ENCODE measurements at places on chromosomes 2 and 18.

DNA sequence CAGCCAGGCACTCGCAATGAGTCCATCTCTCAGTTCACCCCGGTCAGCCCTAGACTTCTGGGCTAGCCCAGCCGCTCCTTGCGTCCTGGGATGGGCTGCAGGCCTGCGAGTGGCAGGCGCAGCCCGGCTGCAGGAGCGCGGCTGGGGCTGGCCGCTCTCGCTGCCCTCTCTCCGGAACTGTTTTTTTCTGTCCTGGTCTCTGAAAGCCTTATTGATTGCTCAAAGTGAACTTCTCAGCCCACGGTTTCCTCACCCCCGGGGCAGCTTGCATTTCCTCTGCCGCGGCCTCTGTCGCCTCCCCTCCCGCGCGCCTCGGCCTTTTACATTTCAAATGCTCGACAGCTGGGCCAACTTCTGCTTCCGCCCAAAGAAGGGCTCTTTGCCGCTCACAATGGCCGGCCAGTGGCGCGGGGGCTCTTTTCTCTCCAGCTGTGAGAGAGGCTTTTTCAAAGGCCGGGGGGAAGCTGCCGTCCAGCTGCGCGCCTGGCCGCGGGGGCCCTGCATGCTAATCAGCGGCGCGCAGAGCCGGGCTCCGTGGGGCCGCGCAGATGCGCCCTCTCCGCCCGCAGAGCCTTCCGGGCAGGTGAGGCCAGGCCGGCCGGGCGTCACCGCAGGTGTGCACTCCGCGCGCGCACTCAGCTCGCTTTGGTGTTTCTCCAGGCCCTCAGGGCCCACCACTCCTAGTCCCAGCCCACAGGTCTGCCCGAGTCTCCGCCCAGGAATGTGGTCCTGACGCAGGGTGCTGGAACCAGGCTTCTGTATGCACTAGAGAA lies 513.8 kb downstream of the RNF144A start:
- DNase-seq = no peak

DNA sequence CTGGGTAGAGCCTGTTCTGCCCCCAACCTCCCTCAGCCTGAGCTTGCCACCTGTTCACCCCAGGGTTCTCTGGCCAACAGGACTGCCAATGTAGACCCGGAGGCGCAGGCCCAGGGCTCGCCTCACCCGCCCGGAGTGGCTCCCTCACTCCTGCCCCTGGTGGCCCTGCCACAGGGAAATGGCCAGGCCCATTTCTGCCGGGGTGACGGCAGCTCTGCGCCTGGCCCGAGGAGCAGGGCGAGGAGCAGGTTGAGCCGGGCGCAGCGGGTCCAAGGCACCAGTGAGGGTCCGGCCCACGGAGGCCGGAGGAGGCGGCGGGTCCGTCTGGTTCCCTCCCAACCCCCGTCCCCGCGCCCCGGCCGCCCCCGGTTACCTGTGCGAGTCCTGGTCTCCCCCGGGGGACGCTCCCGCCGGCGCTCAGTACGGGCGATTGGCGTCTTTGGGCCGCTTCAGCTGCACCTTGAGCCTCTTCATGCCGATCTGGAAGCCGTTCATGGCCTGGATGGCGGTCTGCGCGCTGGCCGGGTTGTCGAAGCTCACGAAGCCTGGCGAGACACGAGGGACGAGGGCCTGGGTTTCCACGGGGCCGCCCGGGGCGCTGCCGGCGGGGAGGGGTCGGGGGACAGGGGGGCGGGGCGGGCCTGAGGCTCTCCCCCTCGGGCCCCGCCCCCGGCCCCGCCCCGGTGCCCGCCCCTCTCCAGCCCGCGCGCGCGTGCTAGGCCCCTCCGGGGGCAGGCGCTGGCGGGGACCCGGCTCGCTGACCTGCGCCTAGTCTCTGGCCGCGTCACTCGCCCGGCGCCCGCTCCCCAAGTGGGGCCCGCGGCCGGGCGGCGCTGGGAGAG lies 312.0 kb downstream of the CELF4 start:
- no peak for DNase-seq

DNA sequence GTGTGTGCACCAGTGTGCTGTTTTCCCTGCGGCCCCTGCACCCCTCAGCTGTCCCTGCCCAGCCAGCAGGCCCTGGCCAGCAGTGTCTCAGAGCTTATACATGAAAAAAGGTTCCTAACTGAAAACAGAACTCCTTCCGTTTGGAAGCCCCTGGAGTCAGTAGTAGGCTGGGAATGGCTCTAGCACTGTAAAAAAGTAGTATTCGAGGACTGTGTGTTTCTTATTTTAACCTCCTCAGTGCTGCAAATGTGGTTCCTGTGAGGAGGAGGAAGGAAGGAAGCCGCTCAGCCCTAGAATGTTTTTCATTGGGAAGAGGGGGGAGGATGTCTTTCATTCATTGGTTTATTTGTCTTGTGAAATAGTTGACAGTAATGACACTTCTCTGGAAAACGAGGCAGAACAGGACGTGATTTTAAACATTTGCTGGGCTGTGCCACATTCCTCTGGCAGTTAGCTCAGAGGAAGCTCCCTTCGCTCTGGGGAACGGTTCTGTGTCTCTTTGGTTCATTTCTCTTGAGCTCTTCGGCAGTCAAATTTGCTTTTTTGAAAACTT lies 103.5 kb downstream of the SPTBN1 start:
- no peak for DNase-seq

- DNase-seq = peak; percentile 38
Measured at GRCh38 chr2:60439219-60439974, 114.1 kb downstream of the BCL11A start.

DNA sequence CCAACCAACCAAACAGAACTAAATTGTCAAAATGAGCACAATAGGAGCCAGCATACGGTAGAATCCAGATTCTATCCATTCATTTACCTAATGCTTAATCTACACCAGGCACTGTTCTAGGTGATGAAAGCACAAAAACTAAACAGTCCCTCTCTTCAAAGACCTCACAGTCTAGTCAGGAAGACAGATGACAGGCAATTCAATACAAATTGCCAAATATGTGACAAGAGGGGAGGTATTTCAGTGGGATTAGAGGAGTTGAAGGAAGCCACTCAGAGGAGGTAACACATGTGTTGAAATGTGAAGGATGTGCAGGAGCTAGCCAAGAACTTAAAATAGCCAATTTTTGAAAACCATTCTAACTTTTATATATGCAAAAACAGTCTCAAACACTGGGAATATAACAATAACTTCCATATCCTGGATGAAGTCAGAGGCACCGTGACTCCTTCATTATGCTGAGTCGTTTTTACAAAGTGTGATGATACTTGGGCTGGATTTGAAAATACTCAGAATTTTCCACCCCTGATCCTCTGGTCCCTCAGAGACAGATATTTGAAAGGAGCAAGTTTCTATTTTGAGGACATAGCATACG lies 204.9 kb downstream of the PID1 start:
- no peak for DNase-seq

GRCh38 chr2:188788621-188789020 lies 185.6 kb upstream of the COL3A1 start:
- no peak for DNase-seq

DNA sequence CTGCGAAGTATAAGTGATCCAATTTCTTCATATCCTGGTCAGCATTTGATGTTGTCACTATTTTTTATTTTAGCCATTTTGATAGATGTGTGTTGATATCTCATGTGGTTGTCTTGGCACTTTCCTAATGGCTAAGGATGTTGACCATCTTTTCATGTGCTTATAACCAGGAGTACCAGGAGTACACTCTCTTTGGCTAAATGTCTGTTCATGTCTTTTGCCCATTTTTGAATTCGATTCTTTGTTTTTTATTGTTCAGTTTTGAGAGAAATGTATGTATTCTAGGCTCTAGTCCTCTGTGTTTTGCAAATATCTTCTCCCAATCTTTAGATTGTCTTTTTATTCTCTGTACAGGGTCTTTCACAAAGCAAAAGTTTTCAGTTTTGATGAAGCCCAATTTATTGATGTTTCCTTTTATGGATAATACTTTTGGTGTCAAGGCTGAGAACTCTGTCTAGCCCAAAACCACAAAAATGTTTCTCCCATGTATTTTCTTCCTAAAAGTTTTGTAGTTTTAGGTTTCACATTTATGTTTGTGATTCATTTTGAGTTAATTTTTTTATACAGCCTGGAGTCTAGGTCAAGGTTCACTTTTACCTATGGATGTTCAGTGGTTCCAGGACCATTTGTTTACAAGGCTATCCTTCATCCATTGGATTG lies 65.4 kb downstream of the SDC1 start:
- no peak for DNase-seq

DNA sequence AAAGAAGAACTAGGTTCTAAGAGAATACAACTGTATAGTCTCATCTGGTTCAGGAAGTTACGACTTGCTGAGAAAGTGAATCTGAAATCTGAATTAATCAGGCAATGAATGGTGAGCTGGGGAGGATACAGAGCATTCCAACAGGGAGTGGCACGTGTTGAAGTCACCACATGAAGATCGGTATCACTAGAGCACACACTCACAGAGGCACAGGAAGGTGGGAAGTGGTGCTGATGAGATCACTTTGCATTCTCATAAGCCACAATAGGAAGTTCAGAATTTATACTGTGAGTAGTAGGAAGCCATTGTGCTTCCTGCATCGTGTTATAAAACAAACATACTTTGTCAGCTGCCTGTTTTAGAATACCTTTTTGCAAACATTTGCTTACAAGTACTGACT lies 615.0 kb upstream of the DDX18 start:
- no peak for DNase-seq

GRCh38 chr2:220767591-220768255 lies 804.4 kb downstream of the EPHA4 start:
- no peak for DNase-seq

- DNase-seq = no peak
Measured at GRCh38 chr2:11710632-11711353, 35.6 kb upstream of the LPIN1 start.

- DNase-seq = no peak
Measured at GRCh38 chr2:113711851-113712250, 44.6 kb downstream of the SLC35F5 start.

- DNase-seq = no peak
Measured at GRCh38 chr2:25385910-25386309, 44.2 kb upstream of the DNMT3A start.

- DNase-seq = no peak
Measured at GRCh38 chr2:56333812-56334485, 150.2 kb downstream of the CCDC85A start.

- DNase-seq = no peak
Measured at GRCh38 chr2:66565291-66565690, 130.4 kb downstream of the MEIS1 start.

DNA sequence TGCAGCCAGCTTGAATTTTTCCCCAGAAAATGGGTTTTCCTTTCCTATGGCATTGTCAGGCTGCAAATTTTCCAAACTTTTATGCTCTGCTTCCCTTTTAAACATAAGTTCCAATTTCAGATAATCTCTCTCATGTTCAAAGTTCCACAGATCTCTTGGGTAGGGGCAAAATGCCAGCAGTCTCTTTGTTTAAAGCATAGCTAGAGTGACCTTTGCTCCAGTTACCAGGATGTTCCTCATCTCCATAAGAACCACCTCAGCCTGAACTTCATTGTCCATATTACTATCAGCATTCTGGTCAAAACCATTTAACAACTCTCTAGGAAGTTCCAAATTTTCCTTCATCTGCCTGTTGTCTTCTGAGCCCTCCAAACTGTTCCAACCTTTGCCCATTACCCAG lies 68.3 kb downstream of the SGPP2 start:
- DNase-seq = no peak

DNA sequence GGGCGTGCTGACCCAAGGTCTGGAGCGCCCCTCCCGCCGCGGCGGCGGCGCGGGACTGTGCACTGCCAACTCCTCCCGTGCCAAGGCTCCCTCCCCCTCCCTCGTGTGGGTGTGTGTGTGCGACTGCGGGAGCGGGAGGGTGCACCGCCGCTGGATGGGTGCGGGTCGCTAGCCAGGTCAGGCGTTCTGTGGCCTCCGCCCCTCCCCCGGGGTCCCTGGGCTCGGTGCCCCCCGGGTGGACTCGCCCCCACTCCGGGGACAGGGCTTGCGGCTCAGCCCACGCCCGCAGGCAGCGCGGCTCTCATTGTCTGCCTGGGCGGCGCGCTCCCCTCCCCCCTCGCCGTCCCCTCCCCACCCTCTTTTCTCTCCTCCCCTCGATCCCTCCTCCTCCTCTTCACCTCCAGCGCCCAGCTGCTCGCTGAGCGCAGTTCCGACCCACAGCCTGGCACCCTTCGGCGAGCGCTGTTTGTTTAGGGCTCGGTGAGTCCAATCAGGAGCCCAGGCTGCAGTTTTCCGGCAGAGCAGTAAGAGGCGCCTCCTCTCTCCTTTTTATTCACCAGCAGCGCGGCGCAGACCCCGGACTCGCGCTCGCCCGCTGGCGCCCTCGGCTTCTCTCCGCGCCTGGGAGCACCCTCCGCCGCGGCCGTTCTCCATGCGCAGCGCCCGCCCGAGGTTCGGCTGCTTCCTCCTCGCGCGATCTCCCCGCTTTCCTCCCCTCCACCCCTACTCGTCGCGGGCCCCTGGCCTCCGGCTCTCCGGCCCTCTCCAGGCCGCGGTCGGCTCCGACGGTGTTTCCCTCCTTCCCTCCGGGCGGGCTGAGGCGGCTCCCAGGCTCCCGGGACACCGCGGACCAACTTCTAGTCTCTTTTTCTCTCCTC lies at the start of gene GATA6:
TSS of gene GATA6 (plus strand) at position 579 of the 878 bp plus-strand sequence. CDS start 1,556 bp downstream, outside the sequence.
- no peak for DNase-seq

DNA sequence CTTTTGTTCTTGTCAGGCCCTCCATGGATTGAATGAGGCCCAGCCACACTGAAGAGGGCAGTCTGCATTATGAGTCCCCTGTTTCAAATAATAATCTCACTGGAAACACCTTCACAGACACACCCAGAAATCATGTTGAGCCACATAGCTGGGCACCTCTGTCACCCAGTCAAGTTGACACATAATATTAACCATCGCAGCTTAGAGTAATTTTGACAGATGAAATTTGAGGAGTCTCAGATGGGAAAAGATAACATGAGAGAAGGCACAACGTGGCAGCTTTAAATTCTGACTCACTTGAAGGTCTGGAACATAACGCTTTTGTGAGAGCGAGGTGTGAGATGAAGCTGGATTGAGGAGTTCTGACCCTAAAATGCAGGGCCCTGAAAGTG lies 70.9 kb upstream of the TMEM87B start:
- DNase-seq = no peak

DNA sequence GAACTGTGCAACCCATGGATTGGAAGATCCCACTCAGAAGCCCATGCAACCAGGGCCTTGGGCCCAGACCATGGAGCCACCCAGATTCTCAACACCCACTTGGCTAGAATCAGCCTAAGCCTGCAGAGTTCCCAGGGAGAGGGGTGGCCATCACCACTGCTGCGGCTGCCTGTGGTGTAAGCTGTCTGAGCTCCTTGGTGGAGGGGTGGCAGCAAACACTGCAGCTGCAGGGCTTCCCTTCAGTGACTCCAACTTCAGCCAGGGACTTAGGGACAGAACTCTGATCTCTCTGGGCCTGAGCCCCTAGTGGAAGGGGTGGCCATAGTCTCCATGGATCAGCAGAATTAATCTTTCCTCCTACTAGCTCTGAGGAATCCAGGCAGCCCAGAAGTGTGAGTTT lies 72.5 kb downstream of the RAD51AP2 start:
- DNase-seq = no peak

DNA sequence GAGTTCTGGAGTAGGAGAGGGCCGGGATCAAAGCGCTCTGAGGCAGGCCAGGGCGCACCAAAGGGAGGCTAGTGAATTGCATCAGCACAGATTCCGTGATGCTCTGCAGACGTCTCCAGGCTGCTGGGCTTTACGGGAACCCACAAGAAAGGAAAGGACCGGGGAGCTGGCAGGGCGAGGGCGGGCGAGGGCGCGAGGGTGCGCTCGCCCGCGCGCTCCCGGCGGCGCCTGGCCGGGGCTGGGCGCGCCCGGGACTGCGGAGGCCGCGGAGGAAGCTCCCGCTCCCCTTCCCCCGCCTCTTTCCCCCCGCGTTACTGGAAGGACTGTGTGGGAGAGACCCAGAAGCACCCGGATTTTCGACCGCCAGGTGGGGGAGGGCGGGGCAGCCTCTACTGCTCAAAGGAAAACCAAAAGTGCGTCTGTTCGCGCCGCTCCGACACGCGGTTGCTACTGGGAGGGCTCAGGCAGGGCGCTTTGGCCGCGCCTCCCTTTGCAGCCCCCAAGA lies 2.4 kb upstream of the FOSL2 start:
- peak; percentile 62 for DNase-seq
